ENCODE measurements at places on chromosomes 4 and X. TPM values are rescaled to one million over a fixed set of nuclear protein-coding genes. Genes with fewer than 3 reads are reported as not detected.

MAGIX gene
- total RNA-seq, result 1.9 TPM

DNA sequence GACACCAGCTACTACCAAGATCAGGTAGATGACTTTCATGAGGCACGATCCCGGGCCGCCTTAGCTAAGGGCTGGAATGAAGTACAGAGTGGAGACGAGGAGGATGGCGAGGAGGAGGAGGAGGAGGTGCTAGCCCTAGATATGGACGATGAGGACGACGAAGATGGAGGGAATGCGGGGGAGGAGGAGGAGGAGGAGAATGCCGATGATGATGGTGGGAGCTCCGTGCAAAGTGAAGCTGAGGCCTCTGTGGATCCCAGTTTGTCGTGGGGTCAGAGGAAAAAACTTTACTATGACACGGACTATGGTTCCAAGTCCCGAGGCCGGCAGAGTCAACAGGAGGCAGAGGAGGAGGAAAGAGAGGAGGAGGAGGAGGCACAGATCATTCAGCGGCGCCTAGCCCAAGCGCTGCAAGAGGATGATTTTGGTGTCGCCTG, 481 bp downstream of the UTP3 start:
- DNase-seq, result no peak

GRCh38 chr4:174263445-174263736, 20.1 kb downstream of the FBXO8 start:
- no peak for DNase-seq

GRCh38 chr4:3184725-3185124, 64.2 kb upstream of the MSANTD1 start:
- DNase-seq, result no peak

GRCh38 chr4:144985531-144985930, 112.5 kb downstream of the ANAPC10 start:
- no peak for DNase-seq

DNA sequence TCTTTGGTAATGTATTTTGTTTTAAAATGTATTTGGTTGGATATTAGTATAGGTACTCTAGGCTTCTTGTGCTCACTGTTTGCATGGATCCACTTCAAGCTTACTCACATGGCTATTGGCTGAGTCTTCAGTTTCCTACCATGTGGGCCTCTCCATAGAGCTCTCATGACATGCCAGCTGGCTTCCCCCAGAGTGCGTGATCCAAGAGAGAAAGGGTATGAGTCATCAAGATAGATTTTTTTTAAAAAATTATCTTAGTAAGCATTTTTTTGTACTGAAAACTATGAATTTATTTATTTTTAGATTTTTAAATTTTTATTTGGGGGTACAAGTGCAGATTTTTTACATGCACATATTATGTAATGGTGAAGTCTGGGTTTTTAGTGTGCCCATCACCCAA, 219.1 kb upstream of the AMOT start:
- peak; percentile 44 for DNase-seq

MAGEB10 gene
- not detected for total RNA-seq

VSIG1 gene
- total RNA-seq, result not detected

DNA sequence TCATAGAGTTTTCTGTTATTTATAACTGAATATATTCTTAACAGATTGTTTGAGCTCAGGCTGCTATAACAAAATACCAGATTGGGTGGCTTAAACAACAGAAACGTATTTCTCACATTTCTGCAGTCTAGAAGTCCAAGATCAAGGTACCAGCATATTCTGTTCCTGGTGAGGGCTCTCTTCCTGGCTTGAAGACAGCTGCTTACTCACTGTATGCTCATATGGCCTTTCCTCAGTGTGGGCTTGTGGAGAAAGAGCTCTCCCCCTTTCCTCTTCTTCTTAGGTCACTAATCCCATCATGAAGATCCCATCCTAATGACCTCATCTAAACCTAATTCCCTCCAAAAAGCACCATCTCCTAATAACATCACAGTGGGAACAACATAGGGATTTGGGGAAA, 117.8 kb downstream of the RASGEF1B start:
- DNase-seq, result no peak

DNA sequence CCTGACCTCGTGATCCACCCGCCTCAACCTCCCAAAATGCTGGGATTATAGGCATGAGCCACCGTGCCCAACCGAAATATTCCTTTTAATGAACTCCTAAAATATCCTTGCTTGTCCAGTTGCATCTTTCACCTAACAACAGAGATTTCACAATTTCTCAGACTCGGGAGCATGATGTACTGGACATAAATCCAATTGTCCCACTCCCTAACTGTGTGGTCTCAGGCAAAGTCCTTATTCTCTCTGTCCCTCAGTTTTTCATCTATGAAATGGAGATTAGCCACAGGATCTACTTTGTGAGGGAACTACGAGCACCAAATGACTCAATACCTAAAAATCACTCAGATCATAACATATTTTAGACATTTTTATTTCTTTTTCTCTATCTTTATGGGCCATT, 9.3 kb downstream of the RAB40A start:
- no peak for DNase-seq

- no peak for DNase-seq
Observed at GRCh38 chr4:153005899-153006381, 69.8 kb downstream of the FHDC1 start.

- no peak for DNase-seq
Observed at GRCh38 chr4:26558166-26558895, 25.6 kb upstream of the TBC1D19 start.

DNA sequence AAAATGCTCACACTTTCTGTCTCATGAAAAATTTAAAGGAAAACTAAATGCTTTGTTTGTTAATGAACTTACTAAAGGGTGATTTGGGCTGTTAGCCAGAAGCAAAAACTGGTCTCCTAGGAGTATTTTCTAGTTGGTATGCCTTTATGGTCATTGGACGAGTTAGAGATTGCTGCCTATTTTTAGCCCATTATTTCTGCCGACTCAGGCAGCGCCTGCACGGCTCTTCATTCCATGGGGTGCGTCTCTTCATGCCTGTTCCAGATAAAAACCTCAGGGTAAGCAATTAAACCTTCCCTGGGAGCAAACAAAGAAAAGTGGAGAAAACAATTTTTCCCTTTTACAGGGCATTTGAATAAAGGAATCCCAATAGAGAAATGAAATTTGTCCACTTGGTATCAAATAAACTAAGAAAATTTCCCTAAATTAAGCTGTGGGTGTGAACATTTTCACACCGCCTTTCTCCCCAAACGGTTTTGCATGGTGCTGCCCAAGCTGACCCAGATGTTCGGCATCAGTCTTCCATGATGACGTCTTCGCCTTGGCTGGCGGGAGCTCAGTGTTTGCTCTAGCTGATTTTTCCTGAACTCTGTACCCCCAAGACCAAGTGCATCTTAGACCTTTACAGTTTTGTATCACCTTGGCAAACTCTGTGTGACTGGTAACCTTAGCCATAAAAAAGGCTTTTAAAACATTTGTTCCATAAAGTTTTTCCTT, 61.7 kb upstream of the ADGRG2 start:
- DNase-seq, result no peak

GRCh38 chr4:126895988-126896570, 736.7 kb upstream of the INTU start:
- no peak for DNase-seq

- DNase-seq, result no peak
Observed at GRCh38 chr4:77201857-77202256, 44.9 kb downstream of the CCNG2 start.

SLC38A5 gene
- 0.24 TPM for total RNA-seq

DNA sequence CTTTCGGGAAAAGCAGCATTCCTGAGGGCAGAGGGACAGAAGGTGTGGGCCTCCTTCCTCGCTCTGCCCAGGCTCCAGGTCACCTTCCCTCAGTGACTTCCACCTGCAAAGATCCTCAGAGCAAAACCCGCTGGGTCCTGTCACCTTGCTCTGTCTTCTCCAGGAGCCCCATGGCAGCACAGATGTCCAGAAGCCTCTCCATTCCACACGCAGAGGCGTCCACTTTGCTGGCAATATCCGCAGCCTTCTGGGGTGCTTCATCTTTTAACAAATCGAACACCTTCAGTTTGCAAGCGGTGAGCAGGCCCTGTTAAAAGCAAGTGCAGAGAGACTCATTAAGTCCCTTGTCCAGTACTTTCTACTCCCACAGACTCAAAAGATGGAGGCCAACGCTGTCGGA, 27.3 kb downstream of the ASMTL start:
- no peak for DNase-seq

DNA sequence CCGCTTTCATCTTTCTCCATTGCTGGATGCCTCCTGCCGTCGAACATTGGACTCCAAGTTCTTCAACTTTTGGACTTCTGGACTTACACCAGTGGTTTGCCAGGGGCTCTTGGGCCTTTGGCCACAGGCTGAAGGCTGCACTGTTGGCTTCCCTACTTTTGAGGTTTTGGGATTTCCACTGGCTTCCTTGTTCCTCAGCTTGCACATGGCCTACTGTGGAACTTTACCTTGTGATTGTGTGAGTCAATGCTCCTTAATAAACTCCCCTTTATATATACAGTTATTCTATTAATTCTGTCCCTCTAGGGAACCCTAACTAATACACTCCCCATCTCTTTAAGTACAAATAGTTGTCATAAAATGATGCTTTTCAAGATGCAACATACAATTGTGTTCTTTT, 595.3 kb downstream of the ARAP2 start:
- no peak for DNase-seq

GRCh38 chr4:19293781-19294180, 957.9 kb upstream of the SLIT2 start:
- no peak for DNase-seq
